ENCODE measurements at places on chromosomes 5 and 9.

GRCh38 chr5:2387634-2388325, 363.7 kb downstream of the IRX2 start:
- no peak for DNase-seq

DNA sequence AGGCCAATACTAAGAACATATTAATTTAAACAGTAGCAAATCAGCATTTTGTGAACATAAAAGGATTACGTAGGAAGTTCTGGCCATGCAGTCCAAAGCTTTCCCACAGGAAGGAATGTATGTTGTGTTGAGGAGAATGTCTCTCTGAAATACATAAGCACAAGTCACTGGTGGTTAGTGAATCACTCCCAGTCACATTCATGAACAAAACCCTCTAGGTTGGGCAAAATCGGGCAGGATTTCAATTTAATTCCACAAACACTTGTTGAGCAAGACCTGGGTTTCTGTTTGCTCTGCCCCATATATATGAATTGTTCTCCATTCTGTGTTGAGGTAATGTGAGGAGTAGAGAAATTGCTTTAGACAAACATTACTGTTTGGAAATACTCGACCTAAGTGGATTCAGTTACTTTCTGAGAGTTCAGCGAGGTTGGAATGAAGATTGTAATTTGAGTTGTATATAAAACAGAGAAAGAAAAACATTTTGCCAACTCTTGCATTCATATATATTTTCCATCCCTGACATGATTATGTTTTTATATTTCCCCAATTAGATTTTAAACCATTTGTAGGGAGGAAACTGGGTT, 127.6 kb upstream of the RPS23 start:
- peak; percentile 26 for DNase-seq

- no peak for DNase-seq
These were observed 21.3 kb upstream of the ANKRD34B start for GRCh38 chr5:80591352-80591751.

DNA sequence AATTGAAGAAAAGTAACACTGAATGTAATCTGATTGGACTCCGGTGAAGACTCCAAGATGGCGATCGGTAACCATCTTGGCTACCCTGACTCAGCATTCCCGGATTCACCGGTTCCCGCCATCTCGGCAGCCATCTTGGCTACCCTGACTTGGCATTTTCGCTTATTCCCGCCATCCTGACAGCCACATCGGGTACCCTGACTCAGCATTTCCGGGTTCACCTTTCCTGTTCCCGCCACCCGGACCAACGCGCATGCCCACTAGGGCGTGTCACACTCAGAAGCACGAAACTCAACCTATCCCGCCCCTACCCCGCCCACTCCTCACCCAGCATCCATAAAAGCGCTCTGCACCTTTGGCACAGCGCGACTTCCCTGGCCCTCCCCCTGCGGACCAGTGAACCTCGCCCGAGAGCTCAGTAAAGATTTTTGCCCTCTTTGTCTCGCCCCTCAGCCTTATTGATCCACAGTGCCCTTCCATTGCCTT, 17.2 kb downstream of the SPTLC1 start:
- DNase-seq, result no peak

- no peak for DNase-seq
These were observed 11.3 kb upstream of the IGFBPL1 start for GRCh38 chr9:38435521-38435920.

DNA sequence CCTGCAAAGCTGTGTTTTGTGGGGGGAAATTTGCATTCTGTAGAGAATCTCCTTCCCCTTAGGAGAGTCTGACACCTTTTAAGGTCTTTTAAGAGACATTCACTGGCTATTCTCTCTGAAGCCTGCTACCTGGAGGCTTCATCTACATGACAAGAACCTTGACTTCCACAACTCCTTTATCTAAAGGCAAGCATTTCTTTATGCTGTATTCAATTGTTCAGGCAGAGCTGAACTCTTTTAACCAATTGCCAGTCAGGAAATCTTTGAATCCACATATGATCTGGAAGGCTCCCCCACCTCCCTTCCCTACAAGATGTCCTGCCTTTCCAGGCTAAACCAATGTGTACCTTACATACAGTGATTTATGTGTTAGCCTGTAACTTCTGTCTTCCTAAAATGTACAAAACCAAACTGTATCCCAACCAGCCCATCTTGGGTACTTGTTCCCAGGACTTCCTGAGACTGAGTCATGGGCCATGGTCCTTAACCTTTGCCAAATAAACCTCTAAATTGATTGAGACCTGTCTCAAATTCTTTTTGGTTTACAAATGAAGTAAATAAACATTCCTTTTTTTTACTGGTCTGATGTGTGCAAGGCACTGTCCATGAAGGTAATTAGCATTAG, 9.9 kb downstream of the C9orf85 start:
- DNase-seq, result no peak

DNA sequence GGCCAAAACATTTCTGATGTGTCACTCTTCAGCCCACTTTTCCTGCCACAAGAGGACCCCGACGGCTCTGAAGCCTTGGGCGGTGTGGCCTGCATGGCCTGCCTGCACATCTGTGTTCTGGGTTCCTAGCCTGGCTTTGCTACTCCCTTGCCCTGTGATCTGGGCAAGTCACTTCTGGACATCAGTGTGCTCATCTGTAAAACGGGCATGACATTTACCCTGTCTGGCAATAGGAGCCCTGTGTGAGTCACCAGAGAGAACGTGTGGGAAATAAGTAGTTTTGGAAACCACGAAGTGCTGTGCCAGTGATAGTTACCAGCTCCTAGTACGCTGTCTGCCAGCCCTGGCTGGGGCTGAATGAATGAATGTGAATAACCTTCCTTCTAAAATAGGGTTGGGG, 90.8 kb downstream of the MACROH2A1 start:
- no peak for DNase-seq

GRCh38 chr9:84340535-84340934, at the start of gene SLC28A3:
Gene SLC28A3, minus strand, starts transcription at chr9:84340758. Its CDS starts 125 bp downstream, at chr9:84340633.
- no peak for DNase-seq

- peak; percentile 12 for DNase-seq
These were observed 71.1 kb downstream of the MLLT3 start for GRCh38 chr9:20551236-20551635.

DNA sequence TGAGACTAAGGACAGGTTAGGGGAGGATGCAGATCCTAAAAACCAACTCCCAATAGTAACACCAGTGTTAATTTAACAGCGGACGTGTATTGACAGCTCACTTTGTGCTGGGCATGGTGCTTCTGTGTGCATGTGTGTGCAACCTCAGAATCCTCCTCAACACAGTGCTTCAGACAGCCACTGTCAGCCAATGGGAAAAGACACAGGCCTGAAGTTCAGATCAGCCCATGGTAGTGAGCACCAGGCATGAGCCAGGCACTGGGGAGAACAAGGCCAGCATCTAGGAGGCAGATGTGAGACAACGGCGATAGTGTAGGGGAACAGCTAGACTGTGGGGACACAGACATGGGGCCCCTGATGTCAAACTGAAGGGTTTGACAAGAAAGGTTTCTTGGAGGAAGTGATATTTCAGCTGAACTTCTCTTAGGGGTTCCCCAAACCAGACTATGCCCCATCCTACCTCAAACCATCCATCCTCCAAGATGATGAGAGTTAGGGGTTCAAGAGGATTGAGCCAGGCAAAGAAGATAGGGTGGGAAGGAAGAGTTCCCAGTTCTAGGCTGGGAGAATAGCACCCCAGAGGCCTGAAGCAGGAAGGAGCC, 71.5 kb upstream of the PSD2 start:
- no peak for DNase-seq

DNA sequence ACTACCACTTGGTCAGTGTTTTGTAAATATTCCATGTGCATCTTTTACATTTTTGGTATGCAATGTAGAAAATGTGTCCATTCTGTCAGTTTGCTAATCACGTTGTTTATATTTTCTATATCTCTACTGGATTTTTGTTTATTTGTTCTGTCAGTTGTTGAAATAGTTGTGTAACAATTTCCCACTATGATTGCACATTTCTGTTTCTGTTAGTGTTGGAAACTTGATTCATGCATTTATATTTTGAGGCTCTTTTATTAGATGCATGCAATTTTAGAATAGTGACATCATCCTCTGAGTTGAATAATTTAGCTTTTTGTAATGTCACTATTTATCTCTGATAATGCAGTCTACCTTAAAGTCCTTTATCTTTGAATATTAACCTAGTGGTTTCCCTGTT, 25.8 kb upstream of the LECT2 start:
- no peak for DNase-seq

DNA sequence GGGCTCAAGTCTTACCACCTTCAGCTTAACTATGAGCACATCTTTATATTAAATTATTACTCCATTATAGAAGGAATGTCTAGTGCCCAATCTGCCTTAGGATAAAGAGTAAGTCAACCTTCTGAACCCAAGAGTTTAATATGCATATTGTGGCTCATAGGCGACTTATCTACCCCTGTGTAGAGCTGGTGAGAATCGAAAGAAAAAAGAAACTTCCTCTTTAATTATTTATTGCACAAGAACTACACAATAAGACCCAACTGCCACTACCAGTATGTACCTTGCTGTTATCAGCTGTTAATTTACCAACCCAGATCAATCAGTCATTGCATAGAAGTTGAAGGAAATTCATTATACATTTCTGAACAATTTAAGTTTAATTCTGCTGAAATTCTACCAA, 329.1 kb upstream of the SLC24A2 start:
- no peak for DNase-seq

GRCh38 chr5:88669371-88670050, 213.5 kb downstream of the MEF2C start:
- no peak for DNase-seq

GRCh38 chr5:123359454-123360200, 63.6 kb downstream of the CEP120 start:
- DNase-seq, result no peak

GRCh38 chr5:103808464-103809106, 246.0 kb upstream of the NUDT12 start:
- peak; percentile 30 for DNase-seq

DNA sequence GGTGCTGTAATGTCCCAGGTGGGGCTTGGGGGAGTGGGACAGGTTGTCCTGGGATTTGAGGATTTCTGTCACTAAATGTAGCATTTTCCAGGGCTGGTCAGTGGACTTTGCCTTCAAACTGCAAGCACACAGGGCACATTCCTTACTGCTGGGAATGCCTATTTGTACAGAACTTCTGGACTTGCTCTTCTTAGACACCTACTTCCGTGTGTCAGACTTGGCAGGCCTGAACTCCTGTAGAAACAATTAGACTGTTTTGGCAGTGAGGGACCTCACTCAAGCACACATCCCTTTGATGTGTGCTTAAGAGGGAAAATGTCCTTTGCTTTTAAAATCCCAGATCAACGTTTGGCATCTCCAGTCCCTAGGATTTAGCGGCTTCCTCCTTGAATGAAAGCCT, 192.2 kb downstream of the PAPPA start:
- DNase-seq, result no peak

DNA sequence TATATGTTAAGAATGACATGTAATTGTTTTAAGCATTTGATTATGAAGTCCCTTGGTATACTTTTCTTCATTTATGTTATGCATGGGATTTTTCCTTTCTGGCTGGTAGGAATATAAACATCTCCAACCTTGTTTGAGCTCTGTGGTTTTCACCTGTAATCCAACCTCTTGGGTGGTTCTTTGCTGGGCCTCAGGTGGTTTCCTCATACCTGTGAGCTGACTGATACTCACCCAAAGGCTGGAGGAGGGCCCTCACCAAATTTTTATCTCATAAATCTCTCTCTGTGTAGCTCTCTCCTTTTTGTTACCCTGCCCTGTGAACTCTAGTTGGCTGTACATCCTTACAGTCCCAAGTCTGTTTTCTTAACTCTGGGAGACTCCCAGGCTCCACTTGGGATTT, 39.8 kb upstream of the C6 start:
- no peak for DNase-seq

GRCh38 chr5:33745101-33745770, 146.6 kb downstream of the ADAMTS12 start:
- DNase-seq, result no peak

GRCh38 chr5:74490814-74491213, 149.7 kb downstream of the ENC1 start:
- no peak for DNase-seq

- no peak for DNase-seq
These were observed 192.9 kb downstream of the CRB2 start for GRCh38 chr9:123548741-123549545.

DNA sequence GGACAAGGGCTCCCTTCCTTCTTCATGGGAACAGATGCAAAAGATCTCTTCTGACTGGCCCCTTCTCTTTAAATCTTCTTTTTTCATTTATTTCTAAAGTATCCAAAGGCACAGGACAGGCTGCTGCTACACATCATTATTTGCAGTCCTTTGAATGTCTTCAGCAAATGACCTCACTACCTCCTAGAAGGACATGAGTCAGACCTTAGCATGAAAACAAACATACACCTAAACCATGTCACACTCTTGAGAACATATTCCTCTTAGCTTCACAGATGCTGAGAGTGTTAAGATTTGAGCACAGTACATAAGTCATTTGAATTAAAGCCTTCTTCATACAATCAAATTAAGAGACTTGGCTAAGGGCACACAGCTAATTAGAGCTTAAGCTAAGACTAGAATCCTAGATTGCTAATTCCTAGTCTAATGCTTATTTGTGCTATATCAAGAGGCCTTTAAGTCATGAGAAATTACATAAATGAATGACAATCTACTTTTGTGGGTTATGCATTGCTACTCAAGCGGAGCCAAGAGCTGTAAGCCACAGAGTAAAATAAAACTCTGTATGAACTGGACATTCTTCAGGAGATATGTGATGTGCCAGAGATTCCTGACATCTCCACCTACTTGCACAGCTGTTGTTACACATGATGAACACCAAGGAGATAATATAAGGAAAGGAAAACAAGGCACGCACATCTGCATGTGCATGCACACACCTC, 109.1 kb upstream of the PTGER4 start:
- peak; percentile 30 for DNase-seq

DNA sequence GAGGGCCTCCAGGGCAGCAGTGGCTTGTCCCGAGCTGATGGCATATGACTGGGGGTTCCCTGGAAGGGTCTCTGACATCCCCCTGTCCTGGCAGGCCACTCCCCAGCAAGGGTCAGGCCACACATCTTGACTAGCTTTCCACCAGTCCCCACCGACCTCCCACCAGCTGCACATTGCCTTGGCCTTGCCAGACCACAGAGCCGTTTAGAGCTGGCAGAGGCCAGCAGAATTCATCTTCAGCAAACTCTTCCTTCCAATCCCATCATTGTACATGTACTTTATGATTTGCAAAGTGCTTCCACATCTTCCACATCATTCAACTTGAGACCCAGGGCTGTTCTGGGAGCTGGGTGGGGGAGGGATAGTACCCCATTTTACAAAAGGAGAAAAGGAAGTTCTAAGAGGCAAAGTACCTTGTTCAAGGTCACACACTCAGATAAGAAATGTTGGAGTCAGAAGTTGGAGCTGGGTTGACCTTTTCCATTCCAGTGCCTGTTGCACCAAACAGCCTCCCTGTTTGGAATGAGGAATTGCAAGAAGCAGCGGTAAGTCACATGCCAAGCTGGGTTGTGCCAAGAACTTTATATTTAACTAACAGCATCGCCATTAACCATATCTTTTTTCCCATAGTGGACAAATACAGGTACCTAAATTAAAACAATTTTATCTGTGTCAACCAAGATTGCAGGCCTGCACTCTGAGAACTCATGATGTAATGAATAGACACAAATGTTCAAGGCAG, 25.8 kb upstream of the COL15A1 start:
- DNase-seq, result no peak

GRCh38 chr5:133824661-133825254, 143.7 kb downstream of the C5orf15 start:
- no peak for DNase-seq
